ENCODE measurements at places on chromosomes 7 and 10.

DNA sequence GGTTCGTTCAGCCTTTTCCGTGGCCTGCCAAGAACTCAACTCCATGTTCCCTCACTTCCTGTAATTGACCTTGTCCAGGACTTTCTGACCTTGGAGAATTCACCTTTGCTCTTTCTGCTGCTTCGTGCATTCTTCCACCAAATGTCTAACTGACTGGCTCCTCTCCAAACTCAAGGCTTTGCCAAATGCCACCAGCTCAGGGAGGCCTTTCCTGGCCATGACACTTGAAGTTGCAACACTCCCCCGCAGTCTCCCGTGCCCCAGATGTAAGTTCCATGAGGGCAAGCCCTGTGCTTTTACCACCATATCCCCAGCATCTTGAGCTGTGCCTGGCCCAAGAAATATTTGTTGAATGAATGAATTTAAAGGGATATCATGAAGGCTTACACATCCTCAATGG, 238.4 kb downstream of the ARHGAP21 start:
- no peak for DNase-seq

- no peak for DNase-seq
Measured at GRCh38 chr10:61792921-61793320, 108.6 kb upstream of the ARID5B start.

- DNase-seq = no peak
Measured at GRCh38 chr10:124637091-124637700, 107.0 kb downstream of the FAM53B start.

GRCh38 chr10:43863270-43863669, 214.6 kb upstream of the ZNF32 start:
- no peak for DNase-seq

DNA sequence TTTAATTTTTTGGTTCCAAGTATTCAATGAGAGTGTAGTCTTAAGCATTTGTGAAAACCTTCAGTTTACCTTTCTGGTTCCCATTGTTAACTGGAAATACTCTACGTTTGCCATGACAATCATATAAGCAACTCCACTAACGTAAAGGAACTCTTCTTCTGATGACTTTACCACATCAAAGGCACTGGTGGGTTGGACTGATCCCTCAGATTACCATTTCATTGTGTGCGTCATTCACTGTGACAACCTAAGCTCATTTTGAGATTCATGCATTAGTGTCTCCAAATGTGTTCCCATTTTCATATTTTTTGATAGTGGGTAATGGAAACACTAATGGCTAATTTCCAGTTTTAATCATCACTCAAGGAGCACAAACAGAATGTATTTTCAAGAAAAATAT, 119.9 kb upstream of the COL1A2 start:
- DNase-seq = no peak

- no peak for DNase-seq
Measured at GRCh38 chr10:1057106-1057657, 997 bp downstream of the WDR37 start.
